ENCODE measurements at places on chromosomes 11 and 22.

DNA sequence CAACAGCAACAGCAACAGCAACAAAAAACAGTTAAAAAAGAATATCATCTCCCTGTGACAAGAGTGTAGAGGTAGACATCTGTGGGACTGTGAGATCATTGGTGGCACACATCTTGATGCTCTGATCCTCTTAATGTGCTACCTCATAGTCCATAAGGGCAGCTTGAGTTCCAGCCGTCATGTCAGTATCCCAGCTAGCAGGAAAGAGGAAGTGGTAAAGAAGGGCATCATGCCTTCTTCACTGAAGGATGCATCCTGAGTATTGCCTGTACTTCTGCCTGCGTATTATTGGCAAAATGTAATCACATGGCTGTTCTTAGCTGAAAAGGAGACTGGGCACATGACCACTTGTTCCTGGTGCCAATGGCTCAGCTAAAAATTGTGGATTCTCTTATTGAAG is 314.3 kb downstream of the TBC1D22A start:
- no peak for DNase-seq

- DNase-seq = no peak
These were observed 9.7 kb downstream of the IZUMO1R start for GRCh38 chr11:94314064-94314463.

GRCh38 chr11:90818196-90818745 is 595.4 kb upstream of the CHORDC1 start:
- DNase-seq = no peak

DNA sequence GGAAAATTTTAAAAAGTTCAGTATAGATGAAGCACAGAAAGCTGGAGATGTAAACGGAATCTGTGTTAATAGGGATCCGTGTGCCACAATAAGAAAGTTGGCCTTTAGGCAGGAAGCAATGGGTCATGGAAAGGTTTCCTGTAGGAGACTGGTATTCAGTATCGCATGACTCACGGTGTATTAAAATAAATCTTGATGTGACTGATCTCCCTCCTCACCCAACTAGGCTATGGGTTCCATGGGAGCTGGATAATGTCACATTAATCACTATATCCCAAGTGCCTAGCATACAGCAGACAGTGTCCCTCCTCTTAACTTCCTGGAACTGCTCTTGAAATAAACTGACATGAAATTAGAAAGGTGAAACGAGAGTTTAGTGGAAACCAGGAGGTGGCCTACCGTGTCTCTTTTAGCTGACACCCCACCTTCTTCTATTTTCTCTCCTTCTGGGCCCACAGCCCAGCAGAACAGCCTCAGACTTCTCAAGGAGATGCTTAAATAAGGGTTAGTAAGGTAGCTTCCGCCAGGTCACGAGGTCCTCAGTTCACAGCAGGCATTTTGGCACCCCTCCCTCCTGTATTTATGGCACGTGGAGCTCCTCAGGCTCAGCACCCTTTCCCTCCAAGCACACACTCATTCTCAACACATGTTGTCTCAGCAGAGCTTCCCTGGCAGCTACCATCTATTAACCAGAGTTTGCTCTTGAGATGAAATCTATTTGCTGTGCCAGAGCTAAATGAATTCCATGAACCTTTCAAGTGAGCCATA is 118.8 kb downstream of the NXPE2 start:
- no peak for DNase-seq

GRCh38 chr11:95085117-95085816 is 4.4 kb upstream of the ENDOD1 start:
- no peak for DNase-seq

GRCh38 chr22:42347281-42347824 is 76.9 kb upstream of the TCF20 start:
- DNase-seq = no peak

DNA sequence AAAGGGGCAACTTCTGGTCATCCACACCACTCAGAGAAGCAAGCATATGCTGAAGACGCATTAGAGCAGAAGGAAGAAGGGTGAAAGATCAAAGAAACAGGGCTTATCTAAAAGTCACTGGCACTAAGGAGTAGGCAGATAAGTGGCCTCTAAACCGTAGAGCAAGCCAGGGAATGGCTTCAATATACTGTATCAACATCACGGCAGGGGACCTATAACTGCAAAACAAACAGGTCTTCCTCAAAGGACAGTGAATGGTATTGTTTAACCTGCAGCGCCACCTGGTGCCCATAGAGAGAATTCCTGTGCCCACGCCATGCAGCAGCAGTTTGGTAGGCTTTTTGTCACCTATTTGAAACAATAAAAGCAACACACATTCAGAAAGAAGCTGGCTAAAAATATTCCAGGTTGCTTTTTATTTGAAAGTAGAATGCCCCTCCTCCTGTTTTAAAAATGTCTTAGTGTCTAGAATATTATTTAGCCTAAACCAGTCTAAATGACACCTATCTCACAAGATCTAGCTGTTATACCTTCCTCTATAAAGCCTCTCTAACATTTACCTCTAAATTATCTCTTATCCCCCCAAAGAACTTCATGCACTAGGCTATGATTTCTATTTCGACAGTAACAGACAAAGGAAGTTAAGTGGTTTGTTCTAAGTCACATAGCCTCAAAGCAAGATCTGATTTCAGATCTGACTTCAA is 21.8 kb downstream of the SNX19 start:
- DNase-seq = peak; percentile 18

DNA sequence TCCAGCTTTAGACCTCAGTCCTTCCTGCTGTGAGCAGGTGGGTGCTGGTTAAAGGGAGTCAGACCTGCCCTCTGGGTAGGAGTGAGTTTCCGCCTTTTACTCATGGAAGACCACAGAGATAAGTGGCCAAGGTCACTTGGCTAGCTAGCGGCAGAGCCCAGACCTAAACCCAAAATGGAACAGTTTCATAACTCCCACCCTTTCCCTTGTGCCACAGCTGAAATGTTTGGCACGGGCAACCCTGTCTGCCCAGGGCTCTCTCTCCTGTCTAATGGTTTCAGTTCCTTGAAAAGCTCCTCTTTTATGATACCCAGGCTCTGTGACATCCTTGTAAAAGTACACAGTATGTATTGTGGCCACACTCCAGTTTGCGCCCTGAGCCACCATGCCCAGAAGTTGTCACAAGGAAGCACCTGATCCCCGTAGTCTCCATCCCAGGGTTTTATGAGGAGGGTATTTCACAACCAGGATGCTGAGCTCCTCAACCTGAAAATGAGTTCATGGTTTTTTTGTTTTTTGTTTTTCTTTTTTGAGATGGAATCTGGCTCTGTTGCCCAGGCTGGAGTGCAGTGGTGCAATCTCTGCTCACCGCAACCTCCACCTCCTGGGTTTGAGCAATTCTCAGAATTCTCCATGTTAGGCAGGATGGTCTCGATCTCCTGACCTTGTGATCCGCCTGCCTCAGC is 5.1 kb downstream of the MB start:
- DNase-seq = no peak

DNA sequence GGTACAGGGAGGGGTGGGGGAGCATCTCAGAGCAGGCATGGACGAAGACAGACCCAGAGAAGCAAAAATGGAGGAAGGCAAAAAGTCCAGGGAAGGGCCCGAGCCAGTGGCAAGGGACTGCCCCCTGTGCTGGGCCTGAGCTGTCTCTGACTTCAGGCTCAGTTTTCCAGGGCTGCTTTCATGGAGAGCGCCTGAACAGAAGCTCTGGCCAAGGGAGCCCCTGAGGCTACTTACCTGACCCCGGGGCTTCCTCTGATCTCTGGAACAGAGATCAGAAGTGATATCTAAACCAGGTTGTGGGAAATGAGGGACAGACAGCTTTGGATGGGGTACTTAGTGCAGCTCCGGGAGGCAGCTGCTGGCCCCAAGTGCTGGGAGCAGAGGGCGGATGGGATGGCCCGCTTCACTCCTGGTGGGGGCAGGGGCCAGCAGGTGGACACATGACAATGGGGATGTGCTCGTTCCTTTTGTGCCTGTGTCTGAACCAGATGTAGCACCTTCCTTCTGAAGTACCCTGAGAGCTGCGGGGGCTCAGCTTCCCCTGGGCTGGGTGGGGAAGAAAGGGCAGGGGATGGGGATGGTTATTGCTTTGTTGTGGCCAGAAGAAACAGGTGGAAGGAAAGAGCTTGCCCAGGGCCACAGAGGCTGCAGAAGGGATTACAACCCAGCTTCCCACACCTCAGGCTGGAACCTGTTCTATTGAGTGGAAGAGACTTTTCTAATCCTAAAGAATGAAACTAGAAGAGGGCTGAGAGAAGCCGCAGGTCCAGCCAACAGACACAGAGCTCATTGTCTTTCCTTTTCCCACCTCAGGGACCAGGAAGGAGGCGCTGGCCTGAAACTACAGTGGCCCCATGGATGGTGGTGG is 5.7 kb downstream of the LRRC10B start:
- no peak for DNase-seq

DNA sequence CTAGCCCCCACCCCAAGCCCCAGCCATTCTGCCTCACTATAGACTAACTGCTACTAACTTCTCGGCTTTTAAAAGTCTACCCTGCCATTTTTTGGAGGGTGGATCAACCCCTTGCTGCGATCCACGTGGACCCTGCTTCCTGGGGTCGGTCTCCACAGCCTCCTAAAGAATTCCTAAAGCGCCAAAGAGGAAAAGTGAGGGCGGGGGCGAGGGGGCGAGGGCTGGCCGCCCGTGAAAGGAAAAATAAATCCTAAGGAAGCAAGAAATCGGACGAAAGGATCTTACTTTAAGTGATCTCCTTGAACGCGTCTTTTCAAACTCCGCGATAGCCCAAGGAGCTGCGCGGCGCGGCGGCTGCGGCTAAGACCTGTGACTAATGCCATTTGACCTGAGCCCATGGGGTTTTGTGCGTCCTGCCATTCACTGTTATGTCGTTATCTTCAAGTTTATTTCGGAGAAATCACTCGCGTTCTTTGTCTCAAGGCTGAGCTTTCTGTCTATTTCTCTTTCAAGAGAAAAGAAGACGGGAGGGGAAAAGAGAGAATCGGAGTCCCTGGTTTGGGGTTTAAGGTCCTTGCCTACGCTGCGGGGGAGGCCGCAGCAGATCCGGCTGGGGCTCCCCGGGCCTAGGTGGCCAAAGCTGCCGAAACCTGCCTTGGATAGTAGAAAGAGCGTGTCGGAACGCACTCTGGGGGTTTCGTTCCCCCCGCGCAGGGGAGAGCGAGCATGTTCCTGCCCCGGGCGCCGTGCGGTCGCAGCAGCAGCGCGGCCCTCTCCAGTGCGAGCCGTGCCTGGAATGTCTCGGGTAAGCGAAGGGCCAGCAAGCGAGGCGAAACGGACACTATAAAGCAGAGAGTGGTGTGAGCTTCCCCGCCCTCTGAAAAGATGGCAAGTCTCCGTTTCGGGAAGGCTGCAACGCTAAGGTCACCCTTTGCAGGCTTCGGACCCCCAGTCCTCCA is 2.8 kb upstream of the DBX1 start:
- no peak for DNase-seq

DNA sequence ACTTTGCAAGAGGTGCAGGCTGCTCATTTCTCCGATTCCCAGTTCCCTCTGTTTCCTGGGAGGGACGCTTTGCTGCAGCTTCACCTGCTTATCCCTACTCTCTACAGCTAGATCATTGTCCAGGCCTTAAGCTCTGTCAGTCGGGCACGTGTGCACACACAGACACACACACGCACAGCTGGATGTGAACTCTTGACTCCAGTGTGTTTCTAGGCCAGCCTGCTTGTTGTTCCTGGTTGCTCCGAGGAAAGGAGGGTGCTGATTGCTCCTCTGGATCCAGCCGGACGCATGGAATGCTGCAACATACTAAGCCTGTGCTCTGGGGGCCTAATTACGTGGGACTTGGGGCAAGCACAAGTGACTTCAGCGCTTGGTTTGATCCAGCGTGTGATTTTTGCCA is 19.7 kb downstream of the ZNRF3 start:
- no peak for DNase-seq

DNA sequence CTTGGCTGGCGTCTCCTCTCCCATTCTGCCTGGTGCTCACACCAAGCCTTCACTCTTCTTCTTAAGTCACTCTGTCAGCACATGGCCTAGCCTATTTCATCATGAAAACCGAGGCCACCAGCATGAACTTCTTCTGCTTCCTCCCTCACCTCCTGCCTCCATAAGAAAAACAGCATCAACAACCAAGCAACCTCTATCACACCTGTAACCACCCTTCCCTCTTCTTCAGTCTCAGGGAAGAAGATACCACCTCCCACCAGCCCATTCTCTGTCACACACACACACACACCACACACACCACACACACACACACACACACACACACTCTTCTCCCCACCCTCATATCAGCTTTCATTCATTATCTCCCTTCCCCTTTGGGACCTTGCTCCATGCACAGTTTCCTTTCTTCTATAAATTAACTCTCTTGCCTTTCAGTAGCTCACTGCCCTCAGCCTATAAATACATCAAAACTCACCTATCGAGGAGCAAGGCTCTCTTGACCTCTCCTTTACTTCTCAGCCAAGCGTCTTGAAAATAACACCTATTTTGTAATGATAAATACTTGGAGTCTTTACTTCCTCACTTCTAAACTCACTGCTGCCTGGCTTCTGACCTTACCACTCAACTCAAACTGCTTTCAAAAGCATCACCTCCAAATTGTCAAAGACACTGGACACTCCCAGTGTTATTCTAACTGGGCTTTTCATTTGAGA is 36.6 kb downstream of the SC5D start:
- DNase-seq = no peak

DNA sequence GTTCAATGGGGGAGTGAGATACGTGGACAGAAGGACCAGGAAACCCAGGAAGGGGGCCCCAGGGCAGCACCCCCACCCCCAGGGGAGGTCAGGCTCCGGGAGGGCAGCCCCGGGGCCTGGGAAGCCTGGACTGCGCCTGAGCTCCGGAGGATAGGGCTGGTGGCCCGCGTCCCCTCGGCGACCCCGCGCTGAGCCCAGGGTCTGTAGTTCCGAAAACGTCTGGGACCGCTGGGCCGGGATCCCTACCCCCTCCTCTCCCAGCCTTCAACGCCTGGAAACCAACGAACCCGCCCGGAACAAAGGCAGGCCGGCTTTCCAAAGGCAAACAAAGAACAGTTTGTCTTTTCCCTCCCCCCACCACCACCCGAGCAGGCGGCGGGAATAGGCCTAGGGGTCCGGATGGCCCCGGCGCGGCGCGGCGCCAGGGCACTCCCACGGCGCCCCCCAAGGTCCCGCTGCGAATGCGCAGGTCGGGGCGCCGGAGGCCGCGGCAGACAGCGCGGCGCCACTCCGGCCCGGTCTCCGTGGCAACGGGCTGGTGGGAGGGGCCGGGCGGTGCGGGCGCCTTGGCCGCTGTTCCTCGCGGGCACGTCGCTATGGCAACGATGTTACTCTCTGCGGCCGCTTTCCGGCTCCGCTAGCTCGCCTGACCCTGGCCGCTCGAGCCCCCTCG is 58.5 kb downstream of the IGLL1 start:
- peak; percentile 34 for DNase-seq

DNA sequence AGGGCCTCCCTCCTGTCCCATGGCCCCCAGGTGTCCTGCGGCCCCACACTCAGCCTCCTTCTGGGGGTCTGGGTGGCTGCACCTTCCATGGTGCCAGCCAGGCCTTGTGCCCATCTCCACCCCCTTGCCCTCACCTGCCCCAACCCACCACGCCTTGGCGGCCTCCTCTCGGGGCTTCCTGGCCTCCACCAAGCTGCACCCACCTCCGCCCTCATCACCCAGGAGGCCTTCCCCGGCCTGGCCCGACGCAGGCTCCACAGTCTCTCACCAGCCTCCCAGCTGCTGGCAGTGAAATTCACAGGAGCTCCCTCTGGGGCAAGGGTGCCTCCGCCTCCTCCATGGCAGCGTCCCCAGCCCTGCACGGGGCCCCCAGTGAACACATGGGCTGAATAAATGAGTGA is 35.9 kb upstream of the WNT7B start:
- no peak for DNase-seq

GRCh38 chr22:25697181-25697664 is 44.8 kb upstream of the MYO18B start:
- DNase-seq = no peak
